ENCODE measurements at places on chromosomes 11 and 22.

DNA sequence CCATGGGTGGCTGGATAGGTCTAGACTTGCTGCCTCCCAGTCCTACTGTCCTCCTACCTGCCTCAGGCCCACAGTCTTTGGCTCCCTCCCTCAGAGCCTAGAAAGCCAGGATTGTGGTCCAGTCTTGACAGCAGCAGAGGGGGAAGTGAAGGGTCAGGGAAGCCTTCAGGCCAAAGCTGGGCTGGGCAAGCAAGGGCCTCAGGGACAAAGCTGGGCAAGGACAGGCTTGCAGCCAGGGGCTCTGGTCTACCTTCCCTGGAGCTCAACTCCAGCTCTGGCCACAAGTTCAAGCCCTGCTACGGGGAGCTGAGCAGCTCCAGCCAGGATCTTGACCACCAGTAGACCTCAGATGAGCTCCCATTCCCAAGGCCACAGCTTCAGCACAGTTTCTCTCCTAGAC is 14.9 kb downstream of the LMO1 start:
- DNase-seq, result no peak

- no peak for DNase-seq
Measured at GRCh38 chr22:22907551-22908494, 20.2 kb downstream of the IGLL5 start.

GRCh38 chr11:17905477-17905876 is 107.4 kb downstream of the SERGEF start:
- DNase-seq, result no peak

DNA sequence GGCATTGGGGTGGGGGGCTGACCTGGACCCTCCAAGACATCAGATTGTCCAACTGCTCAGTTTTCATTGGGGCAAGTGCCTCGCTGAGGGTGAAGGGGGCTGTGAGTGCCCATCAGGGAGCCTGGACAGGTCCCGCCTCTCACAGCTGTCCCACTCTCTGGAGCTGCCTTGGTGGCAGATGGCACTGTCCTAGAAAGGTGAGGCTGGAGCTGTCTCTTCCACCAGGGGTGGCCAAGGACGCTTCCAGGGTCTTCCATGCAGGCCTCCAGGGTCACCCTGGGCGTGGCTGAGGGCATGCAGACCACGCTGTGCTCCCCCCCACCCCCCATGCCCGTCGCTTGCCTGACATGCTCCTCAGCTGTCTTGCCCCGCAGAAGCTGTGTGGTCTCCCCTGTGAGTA is 53.5 kb upstream of the CCDC188 start:
- no peak for DNase-seq

- no peak for DNase-seq
Measured at GRCh38 chr22:17982572-17983141, 41.7 kb downstream of the MICAL3 start.

DNA sequence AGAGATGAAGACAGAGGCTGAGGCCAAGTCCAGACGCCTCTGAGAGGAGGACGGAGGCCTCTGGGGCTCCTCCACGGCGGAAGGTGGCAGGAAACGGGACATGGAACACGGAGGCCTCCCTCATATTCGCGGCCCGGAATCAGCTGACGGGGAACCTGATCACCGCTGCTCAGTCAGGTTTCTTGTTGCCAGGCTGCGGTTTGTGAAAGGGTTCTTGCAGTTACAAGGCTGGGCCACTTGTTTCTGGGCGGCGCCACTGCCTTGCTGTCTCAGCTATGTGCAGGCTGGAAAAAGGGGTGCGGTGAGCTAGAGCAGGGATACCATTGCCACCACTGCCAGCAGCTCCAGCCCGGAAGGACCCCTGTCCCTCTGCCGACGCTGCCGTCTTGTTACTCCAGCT is 10.0 kb upstream of the MMP1 start:
- DNase-seq, result no peak

DNA sequence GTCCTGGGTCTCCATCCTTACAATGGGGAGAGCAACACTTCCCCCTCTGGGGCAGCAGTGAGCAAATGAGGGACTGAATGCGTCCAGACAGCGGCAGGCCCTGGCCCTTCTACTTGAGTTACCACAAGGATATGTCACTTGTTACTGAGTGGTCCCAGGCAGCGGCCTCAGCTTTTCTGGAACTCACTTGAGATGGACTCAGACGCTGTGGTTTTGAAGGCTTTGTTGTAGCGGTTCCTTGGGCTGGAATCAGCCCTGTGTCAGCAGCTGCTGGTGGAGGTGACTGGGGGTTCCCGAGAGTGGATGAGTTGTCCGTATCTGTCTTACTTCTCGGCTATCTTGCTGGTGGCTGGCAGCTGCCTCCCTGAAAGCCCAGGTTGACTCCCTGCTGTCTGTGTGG is 77.0 kb downstream of the MICAL2 start:
- no peak for DNase-seq

GRCh38 chr11:122803716-122804115 is 34.6 kb upstream of the CRTAM start:
- DNase-seq, result no peak

DNA sequence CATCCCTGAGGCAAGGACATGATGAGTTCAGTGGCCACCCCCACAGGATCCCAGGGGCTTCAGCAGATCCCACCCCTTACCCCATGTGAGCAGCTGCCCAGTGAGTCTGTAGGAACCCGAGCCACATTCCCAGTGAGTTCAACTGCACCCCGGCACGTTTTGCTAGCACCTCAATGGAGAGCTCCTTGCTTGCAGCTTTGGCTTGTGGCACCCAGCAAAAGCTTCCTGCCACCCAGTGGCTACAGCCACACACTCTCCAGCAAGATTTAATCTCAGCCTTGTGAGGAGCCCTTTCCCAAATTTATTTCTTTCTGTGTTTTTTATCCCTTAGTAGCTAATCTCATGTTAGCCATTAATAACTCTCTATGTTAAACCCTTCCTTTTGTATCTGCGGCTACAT is 4.0 kb downstream of the SAA1 start:
- DNase-seq, result no peak

GRCh38 chr11:79594834-79595233 is 154.0 kb upstream of the TENM4 start:
- DNase-seq, result no peak

- no peak for DNase-seq
Measured at GRCh38 chr22:50734343-50734771, 3.6 kb upstream of the ACR start.
